ENCODE measurements at places on chromosomes 2 and 18.

GRCh38 chr2:214593727-214594126, 182.9 kb downstream of the VWC2L start:
- DNase-seq = peak; percentile 19

DNA sequence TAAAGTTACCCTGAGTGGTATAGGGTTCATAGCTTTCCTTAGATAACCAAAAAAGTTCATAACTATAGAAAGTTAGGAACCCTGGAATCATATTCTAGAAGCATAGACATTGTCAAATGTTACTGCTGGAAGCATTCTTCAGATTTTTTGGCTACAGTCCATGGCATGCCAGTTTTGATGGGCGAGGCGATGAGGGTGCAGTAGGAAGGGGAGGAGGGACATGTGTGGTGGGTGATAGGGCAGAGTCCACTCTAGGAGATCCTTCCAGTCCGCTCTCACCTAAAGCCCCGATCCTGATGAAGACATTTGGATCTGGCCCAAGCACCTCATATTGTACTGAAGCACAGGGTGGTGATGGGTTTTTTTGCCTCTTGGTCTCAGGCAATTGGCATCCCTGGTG, 91.8 kb downstream of the HRH4 start:
- no peak for DNase-seq

DNA sequence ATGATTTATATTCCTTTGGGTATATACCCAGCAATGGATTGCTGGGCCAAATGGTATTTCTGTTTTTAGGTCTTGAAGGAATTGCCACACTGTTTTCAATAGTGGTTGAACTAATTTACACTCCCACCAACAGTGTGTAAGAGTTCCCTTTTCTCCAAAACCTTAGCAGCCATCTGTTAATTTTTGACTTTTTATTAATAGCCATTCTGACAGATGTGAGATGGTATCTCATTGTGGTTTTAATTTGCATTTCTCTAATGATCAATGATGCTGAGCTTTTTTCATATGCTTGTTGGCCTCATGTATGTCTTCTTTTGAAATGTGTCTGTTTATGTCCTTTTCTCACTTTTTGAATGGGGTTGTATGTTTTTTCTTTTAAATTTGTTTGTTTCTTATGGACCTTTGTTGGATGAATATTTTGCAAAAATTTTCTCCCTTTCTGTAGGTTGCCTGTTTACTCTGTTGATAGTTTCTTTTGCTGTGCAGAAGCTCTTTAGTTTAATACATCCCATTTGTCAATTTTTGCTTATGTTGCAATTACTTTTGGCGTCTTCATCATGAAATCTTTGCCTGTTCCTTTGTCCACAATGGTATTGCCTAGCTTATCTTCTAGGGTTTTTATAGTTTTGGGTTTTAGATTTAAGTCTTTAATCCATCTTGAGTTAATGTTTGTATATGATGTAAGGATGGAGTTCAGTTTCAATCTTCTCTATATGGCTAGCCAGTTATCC, 119.7 kb upstream of the XIRP2 start:
- no peak for DNase-seq

- no peak for DNase-seq
These were observed 719.4 kb downstream of the LRP1B start for GRCh38 chr2:141411419-141411818.

- peak; percentile 50 for DNase-seq
These were observed 272.8 kb downstream of the ERBB4 start for GRCh38 chr2:212265777-212266176.

DNA sequence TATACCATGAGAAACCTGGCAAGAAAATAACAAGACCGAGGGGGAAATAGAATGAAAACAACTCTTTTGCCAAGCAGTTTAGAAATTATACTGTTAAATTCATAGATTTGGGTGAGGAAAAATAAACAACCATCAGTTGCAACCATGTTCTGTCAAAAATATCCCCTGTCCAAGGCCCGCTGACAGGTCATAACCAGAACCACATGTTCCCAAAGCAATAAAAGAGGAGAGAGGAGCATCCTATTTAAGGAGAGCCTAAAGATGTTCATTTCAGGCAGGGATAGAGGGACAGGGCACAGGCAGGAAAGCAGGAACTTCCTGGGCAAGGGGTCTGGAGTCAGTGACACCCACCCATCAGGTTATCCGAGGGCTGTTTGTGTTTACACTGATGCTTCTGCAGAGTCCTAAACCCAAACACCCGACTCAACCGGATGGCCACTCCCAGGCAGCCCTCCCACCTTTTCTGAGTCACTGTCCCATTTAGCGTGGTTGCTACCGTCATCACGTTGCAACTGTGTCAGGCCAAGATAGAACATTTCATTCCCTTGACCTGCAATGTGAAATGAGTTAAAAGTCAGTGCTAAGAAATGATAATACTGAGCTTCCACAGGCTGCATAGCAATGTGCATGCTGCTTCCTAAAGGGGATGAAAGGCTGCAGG, 468.3 kb upstream of the RAB12 start:
- no peak for DNase-seq

DNA sequence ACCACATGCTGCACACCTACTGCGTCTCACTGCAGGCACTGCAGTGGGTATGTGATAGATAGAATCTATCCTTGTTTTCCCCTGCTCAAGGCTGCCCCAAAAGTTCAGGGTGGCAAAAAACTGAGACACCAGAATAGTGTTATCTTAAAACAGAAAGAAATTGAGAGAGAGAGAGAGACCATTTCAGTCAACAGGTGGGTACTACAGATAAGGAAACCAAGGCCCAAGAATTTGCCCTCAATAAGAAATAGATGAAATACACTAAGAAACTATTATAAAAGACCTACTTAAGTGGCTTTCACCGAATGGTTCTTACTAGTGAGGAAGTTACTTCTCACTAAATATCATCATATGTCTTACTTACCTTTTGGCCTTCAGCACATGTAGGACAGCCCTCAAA, 27.9 kb downstream of the EPG5 start:
- DNase-seq = no peak

DNA sequence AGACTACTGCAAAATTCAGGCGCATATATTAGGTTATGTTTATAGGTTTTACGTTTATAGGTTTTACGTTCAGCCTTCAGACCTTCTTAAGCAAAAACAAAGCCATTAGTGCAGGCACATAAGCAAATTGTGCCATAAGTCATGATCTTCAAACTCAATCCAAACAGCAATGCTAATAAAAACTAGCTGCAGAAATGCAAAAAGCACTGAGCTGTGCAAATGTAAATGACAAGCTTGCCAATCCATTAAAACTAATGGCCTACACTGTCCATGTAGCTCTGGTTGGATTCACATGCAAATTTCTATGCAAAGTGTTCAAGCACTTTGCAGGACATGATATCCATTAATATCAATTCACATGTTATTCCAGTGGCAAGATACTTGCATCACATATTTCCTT, 50.9 kb downstream of the LRPPRC start:
- DNase-seq = peak; percentile 48

GRCh38 chr18:27005589-27005988, 140.1 kb upstream of the AQP4 start:
- DNase-seq = no peak

DNA sequence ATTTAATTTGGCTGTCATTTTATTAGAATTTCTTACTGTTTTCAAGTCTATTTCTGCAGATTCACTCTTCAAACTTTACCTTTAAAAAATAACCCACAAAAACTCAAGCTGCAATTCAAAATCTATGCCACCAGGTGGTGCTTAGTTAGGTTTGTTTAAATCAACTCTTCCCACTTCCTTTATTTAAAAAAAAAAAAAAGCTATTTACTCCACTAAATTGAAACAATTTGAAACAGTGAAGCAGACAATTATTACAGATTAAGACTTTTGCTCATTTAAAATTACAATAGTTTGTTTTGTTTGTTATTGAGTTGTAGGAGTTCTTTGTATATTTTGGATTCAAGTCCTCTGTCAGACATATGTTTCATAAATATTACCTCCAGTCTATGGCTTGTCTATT, 300.0 kb downstream of the PDE11A start:
- DNase-seq = no peak

- DNase-seq = no peak
These were observed 11.3 kb downstream of the KCNF1 start for GRCh38 chr2:10923008-10923375.

GRCh38 chr2:73269686-73270465, 14.4 kb downstream of the FBXO41 start:
- no peak for DNase-seq

DNA sequence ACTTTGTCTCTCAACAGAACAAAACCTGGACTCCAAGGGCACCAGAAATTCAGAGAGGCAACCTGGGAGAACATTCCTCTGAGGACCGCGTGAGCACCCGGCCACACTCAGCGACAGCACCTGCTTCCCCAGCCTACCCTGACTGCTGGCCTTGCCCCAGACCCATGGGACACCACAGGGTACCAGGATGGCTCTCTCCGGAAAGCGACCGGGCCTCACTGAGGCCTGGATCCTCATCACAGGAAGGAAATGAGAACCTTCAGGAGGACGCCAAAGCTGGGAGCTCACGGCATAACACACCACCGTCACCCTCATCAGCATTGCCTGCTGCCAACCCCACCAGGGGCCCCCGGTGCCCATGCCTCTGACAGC, 38.9 kb downstream of the HS6ST1 start:
- no peak for DNase-seq

- DNase-seq = no peak
These were observed 241.5 kb downstream of the ICOS start for GRCh38 chr2:204177977-204178522.

DNA sequence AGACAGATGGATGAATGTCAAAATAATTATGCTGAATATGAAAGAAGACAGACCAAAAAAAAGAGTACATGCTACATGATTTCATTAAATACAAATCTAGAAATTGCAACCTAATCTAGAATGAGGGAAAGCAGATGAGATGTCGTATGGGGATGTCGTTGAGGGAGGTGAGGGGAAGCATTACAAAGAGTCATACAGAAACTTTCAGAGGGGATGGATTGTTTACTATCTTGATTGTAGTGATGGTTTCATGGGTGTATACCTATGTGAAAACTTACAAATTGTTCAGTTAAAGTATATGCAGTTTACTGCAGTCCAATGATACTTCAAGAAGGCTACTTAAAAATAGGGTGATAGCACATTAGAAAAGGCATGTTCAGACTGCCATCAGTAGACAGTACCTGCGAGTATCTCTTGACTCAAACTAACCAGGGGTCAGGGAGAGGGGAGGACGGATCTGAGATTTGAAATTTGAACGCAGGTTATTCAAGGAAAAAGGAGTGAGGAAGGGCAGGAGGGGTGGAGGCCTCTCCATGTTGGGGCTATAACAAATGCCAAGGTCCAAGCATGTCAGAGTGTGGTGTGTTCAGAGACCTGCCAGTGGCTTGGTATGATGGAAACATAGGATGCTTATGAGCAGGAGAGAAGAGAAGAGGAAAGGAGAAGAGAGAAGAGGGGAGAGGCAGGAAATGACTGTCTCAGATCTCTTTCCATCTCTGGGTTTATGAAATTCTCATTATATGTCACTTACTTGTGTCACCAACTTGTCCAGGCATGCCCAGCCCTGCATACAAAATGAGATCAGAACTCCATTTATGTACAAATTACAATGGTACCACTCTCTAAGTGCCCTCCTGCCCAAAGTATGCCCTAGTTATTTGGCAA, 257.3 kb upstream of the CXCR4 start:
- no peak for DNase-seq

GRCh38 chr2:54556621-54557121, 100.5 kb downstream of the SPTBN1 start:
- DNase-seq = no peak

GRCh38 chr18:8810157-8810556, 104.8 kb downstream of the MTCL1 start:
- no peak for DNase-seq

DNA sequence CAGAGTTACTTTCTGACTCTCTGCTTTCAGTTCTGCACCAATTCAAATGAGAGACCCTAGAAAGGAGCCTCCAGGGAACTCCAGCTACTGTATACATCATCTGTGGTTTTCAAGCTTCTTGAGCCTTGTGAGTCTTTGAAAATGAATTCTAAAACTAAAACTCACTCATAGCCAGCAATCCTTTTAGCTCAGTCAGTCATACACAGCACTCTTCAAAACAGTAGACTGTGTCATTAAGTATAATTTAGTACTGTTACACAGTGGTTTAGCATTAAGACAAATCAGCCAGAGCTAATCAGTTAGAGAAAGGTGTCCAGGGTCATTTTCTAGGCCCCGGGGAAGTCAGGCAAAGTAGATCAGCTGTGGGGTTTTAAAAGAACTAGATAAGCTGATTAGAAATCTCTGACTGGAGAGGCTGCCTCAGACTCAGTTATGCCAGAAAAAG, 322.1 kb upstream of the THUMPD2 start:
- peak; percentile 37 for DNase-seq

DNA sequence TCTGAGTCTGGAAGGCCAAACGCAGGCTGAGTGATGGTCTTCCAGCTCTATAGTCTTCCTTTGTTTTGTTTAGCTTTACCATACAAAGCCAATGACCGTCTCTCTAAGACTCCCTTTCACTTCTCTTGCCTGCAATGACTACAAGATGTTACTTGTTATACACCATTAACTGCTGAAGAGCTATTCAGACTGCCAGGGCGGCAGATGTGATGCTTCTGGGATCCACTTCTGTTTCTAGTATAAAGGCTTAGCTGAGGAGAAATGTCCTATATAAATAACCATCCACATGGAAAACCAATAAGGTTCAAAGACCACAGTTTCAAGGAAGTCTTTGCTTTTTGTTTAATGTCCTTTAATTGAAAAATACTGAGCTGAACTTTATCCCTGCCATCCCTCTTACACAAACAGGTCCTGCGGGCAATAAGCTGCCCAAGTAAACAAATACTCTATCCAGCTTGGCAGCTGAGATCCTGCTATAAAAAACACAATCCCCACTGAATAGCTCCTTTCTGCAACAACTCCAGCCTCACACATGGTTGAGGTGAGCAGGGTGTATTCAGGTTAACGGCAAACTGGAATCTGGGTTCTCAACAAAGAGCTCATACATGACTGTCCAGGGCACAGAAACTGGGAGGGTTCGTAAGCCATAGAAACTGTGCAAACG, 124.6 kb downstream of the VIT start:
- DNase-seq = no peak

GRCh38 chr2:141778315-141778835, 352.4 kb downstream of the LRP1B start:
- DNase-seq = no peak

DNA sequence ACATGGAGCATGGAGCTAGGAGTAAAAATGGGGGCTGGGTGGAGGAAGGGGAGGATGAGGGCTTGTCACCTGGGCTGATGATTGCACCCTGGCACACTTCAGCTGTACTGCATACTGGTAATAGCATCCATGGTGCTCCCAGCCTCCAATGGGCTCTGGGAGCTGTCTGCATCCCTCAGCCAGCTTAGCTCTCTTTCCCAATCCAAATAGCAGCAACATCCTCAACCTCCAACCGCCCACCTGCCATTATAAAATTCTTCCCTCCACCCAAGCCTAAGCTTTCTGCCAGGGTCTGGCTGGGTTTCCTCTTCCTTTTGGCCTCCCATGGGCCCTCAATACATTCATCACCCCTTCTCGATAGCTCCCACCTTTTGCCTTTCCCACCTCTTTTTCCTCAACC, 110.1 kb downstream of the LYPD1 start:
- no peak for DNase-seq

DNA sequence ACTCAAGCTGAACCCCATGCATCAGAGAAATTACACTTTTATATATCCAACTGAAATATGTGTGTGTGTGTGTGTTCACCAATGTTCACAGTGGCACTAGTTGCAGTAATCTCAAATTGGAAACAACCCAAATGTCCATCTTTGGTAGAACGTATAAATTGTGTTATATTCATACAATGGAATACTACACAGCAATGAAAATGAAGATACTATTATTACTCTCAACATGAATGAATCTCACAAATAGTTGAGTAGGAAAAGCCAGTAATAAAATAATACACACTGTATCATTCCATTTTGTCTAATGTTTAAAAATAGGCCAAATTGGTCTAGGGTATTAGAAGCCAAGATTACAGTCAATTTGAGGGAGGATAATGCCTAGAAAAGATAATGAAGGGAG, 48.0 kb upstream of the NFE2L2 start:
- no peak for DNase-seq
